ENCODE measurements at places on chromosomes 1 and 21.

GRCh38 chr1:51484591-51484990 is 34.5 kb downstream of the EPS15 start:
- DNase-seq, result no peak

DNA sequence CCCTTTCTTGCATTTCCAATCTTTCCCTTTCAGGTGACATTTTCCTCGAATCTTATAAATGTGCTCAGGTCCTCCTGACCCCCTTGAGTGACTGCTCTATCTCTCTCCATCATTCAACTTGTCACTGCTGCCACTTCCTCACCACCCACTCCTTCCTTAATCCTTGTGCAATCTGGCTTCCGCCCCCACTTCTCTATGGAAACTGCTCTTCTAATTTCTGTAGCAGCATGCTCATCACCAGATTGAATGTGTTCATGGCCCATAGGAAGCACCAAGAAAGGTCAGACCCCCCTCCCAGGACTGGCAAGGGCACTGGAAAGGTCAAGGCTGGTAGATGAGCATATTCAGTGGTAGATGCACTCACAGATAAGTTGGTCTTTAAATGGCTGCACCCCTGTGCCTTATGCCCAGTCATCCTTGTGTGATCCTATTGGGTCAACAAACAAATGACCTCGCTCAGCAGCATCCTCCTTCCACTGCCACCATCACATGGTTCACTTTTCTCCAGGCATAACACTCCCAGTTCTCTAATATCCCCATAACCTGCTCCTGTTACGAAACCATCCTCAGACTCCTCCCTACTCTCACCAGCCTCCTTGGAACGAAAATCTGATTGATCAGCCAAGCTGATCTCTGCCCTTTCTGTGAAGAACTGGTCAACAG is 288.5 kb upstream of the POU3F1 start:
- DNase-seq, result no peak

DNA sequence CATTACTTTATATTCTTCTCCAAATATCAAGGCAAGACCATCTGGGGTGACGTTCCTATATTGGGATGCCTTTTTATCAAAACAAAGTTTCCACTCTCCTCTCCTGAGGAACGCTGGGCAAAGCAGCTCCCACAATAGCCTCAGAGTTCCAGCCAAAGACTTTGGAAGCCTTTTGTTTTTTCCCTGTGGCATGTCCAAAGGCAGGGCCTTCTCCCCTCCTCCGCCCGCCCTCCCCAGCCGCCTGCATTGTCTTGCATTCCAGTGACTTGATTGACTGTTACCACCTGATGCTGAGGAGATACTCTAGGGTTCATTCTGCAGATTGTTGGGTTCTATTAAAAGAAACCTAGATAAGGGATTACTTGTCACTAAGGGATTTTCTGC is 43.5 kb downstream of the PROX1 start:
- no peak for DNase-seq

DNA sequence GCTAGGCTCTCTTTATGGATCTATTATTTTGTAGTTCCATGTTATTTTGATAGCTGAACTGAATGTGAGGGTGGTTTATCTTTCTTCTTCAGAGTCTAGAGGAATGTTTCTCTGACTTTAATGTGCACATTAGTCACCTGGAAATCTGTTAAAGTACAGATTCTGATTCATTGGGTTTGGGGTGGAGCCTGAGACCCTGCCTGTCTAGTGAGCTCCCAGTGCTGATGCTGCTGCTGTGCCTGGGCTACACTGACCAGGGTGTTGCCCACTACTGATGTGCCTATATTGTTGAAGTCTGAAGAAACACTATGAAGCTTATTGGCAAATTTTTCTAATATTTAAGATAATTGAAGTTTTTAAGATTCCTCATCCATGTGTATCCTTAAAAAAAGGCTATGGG is 35.9 kb downstream of the CD46 start:
- DNase-seq, result no peak

GRCh38 chr1:94578856-94579255 is 37.3 kb upstream of the F3 start:
- no peak for DNase-seq

GRCh38 chr1:228405200-228405978 is 1.2 kb downstream of the TRIM11 start:
- DNase-seq, result no peak

DNA sequence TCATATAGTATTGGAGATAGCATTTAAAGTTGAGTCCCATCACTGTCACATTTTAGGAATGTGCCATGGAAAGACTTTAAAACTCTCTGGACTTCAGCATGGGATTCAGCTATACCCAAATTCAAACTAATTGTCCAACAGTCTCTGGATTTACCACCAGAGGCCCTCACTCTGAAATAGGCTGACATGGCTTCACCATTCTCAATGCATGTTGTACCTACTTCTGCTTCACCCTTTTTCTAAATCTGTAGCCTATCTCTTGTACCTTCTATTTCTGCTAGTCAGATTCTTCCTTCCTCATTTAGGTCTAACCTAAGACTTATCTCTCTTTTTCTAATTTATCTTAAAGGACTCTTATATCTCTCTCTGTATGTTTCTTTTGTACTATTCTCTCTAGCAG is 512.7 kb upstream of the ZRANB2 start:
- DNase-seq, result no peak

DNA sequence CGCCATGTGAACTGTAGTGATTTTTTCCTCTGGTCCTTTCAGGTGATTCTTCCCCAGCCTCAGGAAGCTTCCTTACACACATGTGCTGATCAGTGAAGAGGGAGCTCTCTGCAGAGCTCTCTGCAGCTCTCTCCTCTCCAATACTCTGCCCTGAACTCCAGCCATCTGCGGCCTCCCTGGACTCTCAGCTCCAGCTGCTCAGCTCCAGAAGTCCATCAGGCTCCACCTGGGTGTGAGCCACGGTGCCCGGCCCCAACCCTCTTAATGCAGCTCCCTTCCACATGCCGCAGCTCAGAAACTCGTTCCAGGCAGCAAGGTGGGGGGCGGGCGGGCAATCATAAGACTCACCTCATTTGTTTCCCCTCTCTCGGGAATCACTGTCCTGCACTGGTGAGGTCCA is 30.9 kb upstream of the RPL11 start:
- DNase-seq, result no peak

DNA sequence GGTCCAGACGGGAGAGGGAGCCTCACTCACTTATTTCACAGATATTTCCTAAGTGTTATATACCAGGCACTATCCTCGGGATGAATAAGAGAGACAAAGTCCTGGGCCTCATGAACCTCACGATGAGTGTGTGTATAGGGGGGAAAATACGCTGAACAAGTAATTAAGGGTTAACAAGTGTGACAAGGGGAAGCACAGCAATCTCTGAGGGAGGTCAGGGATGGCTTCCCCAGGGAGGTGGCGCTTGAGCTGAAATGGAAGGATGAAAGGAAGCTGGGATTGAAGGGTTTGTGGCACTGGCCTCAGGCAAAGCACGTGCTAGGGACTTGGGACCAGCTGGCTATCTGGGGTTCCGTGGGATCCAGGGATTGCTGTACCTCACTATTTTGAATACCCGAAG is 46.4 kb upstream of the SYNC start:
- no peak for DNase-seq

- DNase-seq, result no peak
These were observed 15.0 kb downstream of the SMYD2 start for GRCh38 chr1:214295934-214296333.

DNA sequence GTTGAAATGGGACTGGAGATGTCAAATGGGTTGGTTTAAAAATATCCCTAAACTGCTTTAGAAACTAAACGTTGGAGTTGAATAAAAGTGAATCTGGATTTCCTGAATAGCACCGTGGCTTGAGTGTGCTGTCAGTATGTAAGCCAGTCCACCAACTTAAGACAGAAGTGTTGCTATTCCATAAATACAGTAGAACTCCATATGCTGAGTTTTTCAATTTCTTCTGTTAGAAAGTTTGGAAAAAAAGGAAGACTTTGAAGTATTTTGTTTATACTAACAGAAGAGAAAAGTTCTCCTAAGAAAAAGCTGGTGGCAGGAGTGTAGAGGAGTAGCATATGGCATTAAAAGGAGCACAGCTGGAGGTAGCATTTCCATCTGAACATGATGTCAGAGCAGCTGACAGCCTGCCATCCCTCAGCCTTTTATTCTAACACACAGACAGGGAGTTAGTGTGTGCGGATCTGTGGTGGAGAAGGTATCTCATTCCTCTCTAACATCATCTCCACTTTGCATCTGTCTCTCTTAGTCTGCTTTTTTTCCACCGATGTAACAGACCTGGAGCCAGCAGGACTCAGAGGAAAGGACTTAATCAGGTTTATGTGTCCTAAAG is at the start of gene ZBTB18:
ZBTB18 (plus strand) TSS at position 449 of the 610 bp plus-strand sequence; CDS start at position 598, 149 bp downstream.
- DNase-seq, result no peak

GRCh38 chr1:225868631-225869330 is 13.4 kb downstream of the TMEM63A start:
- no peak for DNase-seq

GRCh38 chr1:223513309-223513708 is 120.1 kb downstream of the CCDC185 start:
- DNase-seq, result no peak

DNA sequence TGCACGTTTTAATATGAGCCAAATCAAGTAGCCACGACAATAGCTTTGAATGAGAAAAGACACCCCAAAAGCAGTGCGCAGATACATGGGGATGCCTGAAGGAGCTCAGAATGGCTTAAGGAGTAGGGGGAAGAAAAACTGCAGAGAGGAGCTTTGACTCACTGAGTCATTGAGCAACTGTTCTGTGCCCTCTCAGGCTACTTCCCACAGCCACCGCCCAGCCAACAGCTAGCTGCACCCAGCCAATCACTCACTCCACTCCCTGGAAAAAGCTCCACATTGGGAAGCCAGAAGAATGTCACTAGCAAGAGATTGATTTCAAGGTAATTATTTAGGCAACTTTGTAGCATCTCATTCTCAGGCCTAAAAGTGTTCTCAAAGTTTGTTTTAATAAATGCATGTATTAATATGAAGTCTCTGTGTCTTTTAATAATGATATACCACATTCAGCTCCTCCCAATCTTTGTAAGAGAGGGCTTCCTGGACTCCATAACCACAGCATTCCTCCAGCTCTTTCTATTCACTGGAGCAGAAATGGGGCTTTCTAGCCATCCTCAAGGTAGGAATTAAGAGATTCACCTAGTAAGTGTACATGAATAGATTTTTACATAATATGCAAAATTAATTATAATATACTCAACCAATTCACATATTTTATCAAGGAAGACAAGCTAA is 16.8 kb downstream of the DUSP10 start:
- no peak for DNase-seq

- DNase-seq, result no peak
These were observed 24.3 kb downstream of the USP48 start for GRCh38 chr1:21758614-21759013.
